ENCODE measurements at places on chromosomes 2 and 18.
A peak's percentile ranks its signal among the peaks of the same experiment; 100 is the strongest.

DNA sequence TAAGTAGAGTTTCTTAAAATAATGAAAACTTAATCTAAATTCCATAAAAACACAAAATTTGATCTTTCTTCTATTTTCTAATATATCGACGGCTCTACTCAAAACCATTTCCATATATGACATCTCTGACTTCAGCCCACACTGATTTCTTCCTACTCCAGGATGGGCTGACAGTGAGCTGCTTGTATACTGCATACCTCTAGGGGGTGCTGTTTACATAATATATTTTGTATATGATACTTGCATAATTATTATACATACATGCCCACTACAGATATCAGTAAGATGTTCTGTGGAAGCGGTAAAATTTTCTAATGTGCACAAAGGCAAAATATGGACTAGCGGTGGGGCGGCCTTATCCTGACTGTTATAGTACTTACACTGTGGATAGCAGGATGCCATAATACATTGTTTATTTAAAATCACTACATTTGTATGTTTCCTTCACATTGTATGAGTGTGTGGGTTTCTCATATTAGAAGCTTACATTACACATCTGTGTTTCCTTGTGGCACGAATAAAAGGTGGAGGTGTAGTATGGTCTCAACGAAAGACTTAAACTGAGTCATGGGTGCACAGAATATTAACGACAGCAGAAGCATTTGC lies 66.1 kb upstream of the NXPH2 start:
- DNase-seq: no peak

DNA sequence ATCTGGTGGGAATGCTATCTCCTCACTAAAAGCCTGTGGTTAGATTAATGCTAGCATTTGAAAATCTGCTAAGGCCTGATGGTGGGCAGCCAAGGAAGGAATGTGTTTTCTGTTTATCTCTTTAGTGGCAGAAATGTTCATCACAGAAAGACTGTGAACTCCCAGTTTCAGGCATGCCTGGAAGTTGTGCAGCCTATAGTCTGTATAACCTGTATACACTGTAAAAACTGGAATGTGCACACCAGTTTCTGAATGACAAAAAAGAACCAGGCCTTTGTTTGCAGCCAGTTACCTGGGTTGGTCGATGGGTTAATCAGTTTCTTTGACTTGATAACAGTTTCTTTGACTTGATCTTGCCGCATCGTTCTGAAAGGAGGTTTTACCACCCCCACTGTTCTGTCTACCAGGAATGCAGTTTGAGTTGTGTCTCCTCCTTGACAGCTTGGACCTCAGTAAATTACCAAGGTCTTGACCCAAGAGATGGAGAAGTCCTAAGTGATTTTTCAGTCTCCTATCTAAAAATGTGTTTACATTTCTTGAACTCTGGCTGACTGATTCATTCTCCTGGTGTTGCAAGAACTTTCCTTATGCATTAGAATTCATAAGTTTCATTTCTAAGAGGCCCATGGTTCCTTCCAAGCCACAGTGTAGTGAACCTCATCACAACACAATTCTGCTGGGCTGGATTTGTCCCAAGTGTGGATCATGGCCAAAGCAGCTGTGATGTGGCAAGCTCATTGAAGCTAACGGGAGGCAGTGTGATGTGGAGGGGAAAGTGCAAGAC lies 62.2 kb downstream of the KIAA2012 start:
- no peak for DNase-seq

DNA sequence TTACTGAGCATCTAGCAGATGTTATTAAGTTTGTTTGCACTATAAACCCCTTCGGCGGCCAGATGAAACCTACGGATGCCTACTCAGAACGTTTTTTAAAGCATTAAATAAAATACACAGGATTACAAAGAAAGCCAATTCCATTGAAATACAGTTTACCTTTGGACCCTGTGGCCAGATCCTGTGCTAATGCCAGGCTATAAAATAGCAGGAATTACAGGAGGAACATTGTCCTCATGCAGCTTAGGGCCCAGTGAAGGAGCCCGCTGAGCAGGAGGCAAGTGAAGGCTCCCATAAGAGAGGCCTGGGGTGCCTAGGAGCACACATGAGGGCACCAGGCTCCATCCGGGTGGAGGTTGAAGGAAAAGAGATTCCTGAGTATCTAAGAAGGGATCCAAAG lies 310.4 kb downstream of the MTX2 start:
- DNase-seq: no peak

- DNase-seq: no peak
These were observed 22.2 kb downstream of the ACVR2A start for GRCh38 chr2:147867050-147867449.

- DNase-seq: no peak
These were observed 79.6 kb upstream of the CREB1 start for GRCh38 chr2:207450186-207450585.

- DNase-seq: no peak
These were observed 41.6 kb downstream of the HS6ST1 start for GRCh38 chr2:128276878-128277675.

DNA sequence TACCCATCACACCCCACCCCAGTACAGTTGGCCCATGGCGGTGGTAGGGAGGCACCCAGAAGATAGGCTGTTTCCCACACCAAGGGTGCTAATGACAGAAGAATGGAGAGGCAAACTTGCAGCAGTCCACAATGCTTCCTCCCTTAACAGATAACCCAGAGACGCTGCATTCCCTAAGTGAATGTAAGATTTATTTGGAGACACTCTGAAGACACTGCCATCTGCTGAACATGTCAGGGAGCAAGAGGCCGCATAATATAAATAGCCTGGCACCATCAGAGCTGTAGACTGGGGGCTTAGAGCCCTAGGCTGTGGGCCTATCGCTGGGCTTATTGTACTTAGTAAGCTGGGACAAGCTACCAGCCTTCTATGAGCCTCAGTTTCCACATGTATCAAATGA lies 2.2 kb upstream of the IWS1 start:
- DNase-seq: no peak

DNA sequence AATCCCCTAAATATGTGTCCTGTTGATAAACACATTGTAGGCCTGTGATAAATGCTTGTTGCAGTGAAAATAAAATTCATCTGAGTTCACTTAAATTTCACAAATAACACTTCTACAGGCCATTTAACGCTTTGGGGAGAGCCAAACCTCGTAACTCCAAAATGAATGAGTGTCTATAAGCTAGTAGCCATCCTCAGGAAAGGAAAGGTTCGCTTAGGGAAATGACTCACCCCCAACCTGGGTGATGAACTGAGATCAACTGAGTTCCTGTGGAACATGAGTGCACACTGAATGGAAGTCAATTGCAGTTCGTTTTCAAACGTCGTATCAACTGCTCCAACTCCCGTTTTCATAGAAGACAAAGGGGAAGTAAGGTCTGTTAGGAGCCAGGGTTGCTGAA lies 527.6 kb upstream of the ID2 start:
- DNase-seq: no peak

- no peak for DNase-seq
These were observed 7.2 kb upstream of the SALL3 start for GRCh38 chr18:78972385-78972918.

GRCh38 chr2:30847329-30847728 lies 40.1 kb upstream of the CAPN13 start:
- DNase-seq: no peak

GRCh38 chr2:195471163-195471562 lies 185.9 kb upstream of the SLC39A10 start:
- DNase-seq: no peak

GRCh38 chr18:57437402-57437765 lies 2.2 kb downstream of the ONECUT2 start:
- DNase-seq: no peak

DNA sequence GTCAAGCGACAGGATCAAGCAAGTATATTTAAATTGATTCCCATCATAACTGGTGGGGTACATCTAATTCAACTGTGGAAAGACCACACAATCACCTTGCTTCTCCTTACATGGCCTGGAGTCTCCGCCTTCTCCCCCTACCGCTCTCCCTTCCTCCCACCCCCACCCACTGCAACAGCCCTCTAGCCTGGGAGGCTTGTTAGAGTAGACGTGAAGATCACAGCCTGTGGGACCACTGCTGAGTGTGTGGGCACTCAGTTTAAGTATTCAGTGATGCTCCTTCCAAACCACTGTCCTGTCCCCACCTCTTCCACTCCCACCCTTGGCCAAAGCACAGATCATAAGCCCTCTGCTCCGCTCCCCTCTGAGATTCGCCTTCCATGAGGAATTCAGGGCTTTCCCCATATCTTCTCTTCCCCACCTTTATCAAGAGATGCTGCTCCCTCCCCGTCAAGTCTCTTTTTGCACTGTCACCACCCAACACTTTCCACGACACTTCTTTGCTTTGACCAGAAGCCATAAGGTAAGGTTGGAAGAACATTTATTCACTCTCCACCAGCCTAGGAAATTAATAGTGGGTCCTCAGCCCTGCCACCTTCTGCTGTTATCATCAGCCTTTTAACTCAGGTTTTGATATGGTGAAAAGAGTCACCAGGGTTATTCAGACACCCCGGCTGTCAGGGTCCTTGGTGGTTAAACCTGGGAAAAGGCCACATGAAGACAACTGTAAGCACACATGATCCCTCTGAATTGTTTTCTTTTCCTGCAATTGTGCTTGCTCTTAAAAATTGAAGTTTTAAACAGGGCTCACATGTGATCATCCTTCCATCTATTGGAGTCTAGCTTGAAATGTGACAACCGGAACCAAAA lies 1.7 kb downstream of the METTL4 start:
- DNase-seq: no peak

DNA sequence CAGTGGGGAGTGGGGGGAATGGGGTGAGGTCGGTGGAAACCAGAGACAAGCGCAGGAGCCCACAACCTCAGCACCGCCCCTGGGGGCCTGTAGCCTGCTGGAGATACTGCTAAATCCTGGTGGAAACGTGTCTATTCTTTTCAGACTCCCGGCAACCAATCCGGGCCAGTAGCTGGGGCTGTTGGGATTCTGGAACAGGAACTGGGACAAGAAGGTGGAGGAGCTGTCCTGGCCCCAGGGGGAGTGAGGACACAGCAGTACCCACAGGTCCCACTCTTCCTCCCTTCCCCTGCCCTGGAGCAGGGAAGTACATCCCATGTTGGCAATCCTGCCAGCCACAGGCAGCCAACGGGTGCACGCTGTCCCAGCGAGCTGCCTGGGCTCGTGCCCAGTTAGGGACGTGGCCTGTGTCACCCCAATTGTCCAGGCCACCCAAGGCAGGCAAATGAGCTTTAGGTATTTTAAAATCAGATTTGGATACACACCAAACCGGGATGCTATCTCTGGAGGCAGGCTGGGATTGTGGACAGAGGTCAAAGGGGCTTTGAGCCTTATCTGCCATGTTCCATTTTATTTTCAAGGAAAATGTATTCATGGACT lies 51.8 kb downstream of the HS1BP3 start:
- DNase-seq: no peak

- DNase-seq: no peak
These were observed 67.9 kb downstream of the MYL12B start for GRCh38 chr18:3329872-3330271.

DNA sequence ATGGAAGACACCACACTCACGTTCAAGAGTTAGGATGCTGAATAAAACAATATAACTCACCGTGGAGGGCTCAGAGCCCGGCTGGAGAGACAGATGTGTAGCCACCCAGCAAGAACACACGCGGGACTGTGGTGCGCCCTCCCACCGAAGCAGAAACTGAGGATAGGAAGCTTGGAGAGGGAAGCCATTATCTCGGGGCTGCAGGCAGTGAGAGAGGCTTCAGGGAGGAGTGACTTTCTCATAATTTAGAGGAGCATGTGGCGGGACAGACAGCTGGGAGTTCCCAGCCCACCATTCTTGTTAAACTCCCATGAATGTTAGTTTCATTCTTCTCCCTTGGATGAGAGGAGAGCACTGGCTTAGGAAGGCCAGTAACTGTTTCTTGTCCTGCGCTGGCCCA lies 96.4 kb downstream of the MAPRE2 start:
- no peak for DNase-seq

DNA sequence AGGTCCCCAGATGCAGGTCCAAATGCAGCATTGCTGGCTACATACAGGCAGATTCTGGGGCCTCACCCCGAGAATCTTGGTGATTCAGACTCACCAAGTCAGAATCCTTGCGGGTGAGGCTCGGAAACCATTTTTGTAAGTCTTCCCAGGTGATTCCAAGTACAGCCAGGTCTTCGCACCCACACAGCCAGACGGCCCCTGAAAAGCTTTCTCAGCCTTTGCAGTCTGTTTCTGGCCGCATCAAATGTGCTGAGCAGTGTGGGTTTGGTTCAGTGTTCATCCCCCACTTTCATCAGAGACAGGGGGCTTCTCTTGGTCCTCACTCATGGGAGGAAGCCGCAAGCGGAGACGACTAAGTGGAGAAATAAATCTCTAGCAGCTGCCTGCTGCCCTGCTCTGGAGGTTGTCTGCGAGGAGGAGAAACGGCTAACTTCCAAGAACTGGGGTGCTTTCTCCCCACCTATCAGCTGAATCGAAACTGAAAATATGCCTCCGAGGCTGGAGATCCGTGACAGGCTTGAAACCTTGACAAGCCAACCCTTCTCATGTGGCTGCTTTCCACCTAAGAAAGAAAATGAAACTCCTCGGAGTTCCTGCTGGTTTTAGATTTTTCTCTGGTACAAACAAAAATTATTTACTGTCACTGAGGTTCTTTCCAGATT lies 8.9 kb upstream of the TMEM185B start:
- DNase-seq: peak; percentile 39

GRCh38 chr2:64238799-64239198 lies 94.6 kb upstream of the PELI1 start:
- DNase-seq: no peak

DNA sequence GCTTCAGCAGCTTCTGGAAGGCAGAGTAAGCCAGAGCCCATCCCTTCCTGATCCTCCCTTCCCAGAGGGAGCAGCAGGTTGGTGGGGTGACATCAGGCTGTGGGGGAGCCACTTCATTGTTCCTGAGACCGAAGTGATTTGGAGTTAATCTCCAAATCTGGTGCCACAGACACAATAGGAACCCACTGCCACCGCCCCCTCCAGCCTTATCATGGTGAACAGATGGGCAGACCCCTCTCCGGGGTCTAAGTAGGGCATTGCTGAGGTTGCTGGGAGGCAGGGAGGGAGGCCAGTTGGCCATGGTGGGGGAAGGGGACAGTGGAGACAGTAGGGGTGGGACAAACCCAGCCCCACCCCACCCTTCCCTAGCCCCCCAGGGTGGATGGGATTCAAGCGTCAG lies 25.6 kb upstream of the SLC35F6 start:
- no peak for DNase-seq

DNA sequence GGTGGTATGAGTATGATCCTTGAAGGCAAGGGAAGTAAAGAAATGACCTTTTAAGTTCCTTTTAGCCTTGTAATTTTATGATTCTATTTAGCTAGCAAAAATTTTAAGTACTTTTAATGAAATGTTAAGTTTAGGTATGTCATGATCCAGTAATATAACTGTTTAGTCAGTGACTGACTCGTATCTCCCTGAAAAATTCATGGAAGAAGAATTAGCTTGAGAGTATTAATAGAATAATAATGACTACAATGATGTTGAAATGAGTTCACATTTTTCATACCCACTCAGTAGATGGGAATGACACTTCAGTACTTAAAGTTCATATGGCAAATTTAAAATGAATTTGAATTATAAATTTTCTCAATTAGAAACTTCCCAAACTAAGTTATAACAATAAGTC lies 14.6 kb downstream of the RAB3GAP1 start:
- DNase-seq: no peak

Measured in T-helper 2 cell (primary cell).